ENCODE measurements at places on chromosomes 4 and X. TPM values are rescaled to one million over a fixed set of nuclear protein-coding genes. Genes with fewer than 3 reads are reported as not detected.

GRCh38 chr4:161132715-161133425 is 1030.9 kb downstream of the FSTL5 start:
- DNase-seq, result peak; percentile 46

DNA sequence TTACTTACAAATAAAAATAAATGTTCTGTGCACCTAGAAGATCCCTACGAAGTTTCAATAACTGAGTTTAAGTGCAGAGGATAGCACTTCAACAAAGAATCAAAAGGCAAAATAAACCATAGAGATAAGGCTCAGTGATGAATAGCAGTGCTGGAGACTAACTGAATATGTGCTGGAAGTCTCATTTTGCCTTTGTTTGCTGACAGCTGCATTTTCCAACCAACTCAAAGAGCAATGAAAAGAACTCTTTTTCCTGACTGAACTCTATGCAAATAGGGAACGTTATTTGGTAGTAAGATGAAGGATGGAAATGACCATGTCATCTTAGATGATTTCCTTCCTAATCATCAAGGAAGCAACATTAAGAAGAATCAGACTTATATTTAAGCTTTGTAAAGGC is 32.7 kb upstream of the ADH7 start:
- DNase-seq, result no peak

GRCh38 chr4:79621061-79621460 is 213.0 kb upstream of the GK2 start:
- no peak for DNase-seq

DNA sequence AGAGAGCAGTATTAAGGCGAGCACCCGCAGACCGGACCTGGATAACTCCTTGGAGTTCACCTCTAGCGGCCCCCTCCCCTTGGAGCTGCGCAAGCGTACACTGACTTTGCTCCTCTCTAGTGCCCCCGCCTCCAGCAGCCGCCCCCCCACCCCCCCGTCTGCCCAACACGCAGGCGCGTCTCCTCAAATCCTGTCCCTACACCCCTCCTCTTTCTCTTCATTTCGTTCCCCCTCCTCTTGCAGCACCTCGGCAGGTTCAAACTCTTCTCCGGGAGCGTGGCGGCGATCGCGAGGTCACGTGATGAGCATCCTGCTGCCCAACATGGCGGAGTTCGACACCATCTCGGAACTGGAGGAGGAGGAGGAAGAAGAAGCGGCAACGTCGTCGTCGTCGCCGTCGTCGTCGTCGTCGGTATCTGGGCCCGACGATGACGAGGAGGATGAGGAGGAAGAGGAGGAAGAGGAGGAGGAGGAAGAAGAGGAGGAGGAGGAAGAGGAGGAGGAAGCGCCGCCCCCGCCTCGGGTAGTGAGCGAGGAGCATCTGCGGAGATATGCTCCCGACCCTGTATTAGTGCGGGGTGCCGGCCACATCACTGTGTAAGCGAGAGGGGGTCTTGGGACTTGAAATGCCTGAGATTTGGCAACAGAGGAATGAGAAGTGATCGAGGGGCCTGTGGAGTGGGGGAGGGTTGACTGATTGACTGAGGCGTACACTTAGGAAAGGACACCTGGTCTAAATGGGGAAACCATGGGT is at the start of gene CHIC1:
Gene CHIC1, plus strand, starts transcription at position 214 of the 754 bp plus-strand sequence. Its CDS starts 88 bp downstream, at position 302.
- DNase-seq, result peak; percentile 45

The ARMCX1 gene
- total RNA-seq, result 28.1 TPM

The NLGN4X gene
- total RNA-seq, result 0.94 TPM

The NUDT11 gene
- 3.3 TPM for total RNA-seq

The USP51 gene
- total RNA-seq, result 1.0 TPM

The CSAG1 gene
- not detected for total RNA-seq

The ATOH1 gene
- total RNA-seq, result not detected

Measured in renal cortical epithelial cell (primary cell).